ENCODE measurements at places on chromosomes 16 and 17.

- peak; percentile 77 for DNase-seq
Measured at GRCh38 chr17:50541716-50542688, 5.0 kb upstream of the SPATA20 start.

GRCh38 chr16:35743101-35743692 lies 2283.8 kb downstream of the TP53TG3F start:
- DNase-seq = no peak

DNA sequence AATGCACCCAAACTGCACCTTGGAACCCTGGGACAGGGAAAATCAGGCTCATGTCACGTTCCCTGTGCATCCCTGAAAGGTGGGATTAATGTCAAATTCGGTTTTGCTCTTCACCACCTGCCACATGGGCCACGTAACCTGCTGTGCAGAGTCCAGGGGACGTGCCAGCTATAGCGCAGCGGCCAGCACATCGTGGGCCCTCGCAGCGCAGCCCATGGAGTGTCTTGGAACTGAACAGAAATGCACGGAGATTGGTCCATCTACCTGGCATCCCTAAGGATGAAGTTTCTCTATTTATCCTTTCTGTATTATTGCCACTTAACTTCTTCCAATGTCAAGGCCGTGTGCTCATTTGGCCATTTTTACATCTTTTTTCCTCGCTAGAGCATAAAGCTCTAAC lies 68.1 kb upstream of the TRAP1 start:
- no peak for DNase-seq

DNA sequence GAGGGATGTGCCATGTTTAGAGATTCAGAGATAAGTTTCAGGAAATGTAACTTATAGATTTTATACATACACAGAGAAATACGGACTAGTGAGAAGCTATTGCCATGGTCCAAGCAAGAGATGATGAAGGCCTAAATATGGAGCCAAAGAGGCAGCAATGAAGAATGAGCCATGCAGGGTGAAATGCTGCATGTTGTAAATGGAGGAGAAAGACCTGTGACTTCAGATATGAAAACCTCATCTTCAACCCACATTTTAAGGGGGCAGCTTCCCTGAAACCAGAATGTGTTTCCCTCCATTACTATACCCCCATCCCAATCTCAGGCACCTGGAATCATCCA lies 2.9 kb downstream of the CCL2 start:
- DNase-seq = no peak

GRCh38 chr17:36949461-36949927 lies 740 bp downstream of the AATF start:
- no peak for DNase-seq

- DNase-seq = no peak
Measured at GRCh38 chr16:55008836-55009510, 78.3 kb downstream of the IRX5 start.

DNA sequence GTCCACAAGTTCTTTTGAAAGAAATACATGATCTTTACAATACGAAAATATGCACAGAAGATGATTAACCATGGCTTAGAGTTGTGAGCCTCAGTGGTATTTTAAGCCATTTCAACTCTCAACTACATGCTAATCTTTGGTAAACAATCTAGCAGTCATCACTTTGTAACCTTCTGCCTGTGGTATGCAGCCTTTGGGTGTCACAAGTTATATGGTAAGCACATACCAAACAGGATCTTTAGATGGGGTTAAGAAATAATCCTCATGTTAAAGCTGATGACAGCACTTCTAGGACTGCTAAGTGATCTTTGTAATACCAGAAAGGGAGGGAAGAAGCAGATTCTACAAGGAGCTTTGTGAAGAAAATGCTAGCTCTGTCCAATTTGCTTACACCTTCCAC lies 74.3 kb downstream of the CA4 start:
- peak; percentile 9 for DNase-seq

DNA sequence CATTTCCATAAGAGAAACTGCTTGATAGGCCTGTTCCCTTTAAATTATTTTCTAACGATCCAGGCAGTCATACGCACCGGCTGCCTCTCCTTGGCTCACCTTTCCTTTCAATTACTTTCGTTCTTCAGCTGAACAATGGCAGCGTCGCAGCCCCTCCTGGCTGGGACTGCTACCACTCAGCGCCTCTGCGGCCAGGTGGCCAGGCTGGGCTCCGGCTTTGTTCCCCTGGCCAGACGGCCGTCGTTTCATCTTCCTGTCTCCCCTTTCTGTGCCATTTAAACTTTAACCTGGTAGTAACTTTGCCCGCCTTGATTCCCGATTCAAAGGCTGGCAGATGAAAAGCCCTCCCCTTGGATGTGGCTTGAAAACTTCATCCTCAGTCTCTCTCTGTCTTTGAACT lies 79.0 kb downstream of the C16orf78 start:
- DNase-seq = no peak

DNA sequence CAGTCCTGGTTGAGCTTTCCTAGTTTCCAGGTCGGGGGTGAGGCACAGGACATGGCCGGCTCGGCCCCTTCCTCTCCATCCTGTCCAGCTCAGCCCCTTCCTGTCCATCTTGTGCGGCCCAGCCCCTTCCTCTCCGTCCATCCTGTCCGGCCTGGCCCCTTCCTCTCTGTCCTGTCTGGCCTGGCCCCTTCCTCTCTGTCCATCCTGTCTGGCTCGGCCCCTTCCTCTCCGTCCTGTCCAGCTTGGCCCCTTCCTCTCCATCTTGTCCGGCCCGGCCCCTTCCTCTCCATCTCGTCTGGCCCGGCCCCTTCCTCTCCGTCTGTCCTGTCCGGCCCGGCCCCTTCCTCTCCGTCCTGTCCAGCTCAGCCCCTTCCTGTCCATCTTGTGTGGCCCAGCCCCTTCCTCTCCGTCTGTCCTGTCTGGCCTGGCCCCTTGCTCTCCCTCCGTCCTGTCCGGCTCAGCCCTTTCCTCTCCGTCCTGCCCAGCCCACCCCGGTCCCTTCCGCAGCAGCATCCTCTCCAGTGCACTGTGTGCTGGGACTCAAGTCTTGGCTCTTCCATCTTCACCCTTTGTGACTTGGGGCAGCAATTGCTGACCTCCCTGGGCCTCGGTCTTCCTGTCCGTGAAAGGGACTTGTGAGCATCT lies 5.5 kb upstream of the ZNF750 start:
- no peak for DNase-seq

GRCh38 chr16:14321542-14321941 lies 250.4 kb downstream of the MRTFB start:
- no peak for DNase-seq

DNA sequence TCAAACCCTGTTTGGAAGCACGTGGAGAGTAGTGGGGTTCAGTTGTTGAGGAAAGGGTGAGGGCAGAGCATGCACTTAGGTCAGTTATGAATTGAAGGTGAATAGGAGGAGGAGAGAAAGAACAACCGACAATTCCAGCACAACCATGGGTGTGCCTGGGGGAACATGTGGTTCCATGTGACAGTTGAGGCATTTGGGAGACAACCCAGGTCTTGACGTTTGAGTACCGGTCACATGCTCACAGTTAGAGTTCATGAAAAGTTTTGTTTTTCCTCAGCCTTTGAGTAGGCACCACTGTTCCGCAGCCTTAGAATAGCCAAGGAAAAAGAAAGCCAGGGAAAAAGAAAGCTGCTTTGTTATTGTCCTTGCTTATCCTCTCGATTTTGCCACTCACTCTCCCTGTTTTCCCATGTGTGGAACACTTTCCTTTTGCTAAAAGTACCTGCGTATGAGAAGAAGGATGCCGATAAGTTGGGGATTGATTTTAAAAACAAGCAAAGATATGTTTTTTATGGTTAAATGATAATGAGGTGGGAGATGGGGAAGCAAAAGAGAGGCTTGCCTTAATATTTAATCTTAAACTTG lies 25.6 kb upstream of the ABCC11 start:
- DNase-seq = no peak

GRCh38 chr17:42438600-42439567 lies 15.8 kb upstream of the CAVIN1 start:
- no peak for DNase-seq

DNA sequence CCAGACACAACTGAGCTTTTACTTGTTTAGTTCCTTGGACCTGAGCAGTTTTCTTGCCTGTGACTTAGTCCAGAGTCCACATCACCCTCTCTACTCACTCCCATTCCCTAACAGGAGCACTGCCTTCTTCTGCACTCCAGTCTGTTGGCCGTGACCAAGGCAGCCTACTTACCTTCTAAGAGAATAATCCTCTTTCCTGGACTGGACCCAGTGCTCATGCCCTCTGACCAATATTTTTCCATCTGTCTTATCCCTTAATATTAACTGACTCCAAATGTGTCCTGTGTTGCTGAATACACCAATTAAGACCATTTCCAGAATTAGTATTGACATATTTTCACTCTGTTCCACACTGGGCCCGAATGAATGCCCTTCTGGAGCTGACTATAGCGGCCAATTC lies 681.0 kb upstream of the KIF2B start:
- DNase-seq = no peak

DNA sequence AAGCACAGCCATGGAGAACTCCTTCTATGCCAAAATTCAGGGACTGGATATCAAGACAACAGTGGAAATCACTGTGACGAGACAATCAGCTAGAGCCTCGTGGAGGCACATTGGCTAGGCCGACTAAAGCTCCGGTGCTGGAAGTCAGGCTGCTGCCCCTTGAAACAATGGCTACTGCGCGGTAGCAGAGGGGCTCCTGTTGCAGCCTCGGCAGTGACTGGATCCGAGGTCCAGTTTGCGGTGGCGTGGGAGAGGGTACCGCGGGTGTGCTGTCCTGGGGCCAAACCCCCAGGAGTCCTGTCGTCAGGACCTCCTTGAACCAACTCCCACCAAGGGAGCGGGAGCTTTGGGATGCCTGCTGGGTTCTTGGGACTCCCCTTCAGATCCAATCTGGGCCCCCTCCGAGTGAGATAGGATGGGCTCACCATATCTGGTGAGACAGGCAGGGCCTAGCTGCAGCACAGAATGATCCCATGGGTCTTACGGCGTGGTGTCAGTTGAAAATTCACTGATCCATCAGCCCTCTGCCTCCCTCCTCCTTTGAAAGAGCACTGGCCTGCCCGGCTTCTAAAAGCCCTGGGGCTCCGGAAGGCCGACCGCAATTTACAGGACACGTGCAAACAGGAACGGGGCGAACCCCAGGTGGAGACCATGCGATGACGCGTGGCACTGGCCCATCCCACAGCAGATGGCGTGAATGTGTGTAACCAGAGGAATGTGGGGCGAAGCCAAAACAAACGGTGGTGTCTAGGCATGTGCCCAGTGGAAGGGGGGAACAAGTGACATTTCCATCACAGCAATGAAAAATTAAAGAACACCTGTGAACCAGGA lies 15.8 kb upstream of the KCNJ18 start:
- DNase-seq = no peak

DNA sequence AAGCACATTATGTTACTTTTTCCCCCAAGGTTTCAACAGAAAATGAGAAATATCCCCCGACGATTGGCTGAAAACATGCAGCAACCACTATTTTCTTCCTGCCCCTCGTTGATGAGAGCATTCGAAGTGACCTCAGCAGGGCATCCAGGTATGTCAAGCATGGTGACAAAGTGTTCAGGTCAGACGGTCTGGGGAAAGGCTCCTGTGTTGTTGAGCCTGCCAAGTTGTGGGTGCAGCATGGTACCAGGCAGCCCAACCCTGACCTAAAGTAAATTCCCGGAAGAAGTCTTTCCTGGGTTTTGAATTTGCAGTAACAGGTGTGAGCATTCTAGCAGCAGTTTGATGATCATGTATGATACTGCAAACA lies 51.7 kb upstream of the SEC14L1 start:
- DNase-seq = no peak

- DNase-seq = no peak
Measured at GRCh38 chr17:1999557-2000251, 25.4 kb downstream of the RTN4RL1 start.

DNA sequence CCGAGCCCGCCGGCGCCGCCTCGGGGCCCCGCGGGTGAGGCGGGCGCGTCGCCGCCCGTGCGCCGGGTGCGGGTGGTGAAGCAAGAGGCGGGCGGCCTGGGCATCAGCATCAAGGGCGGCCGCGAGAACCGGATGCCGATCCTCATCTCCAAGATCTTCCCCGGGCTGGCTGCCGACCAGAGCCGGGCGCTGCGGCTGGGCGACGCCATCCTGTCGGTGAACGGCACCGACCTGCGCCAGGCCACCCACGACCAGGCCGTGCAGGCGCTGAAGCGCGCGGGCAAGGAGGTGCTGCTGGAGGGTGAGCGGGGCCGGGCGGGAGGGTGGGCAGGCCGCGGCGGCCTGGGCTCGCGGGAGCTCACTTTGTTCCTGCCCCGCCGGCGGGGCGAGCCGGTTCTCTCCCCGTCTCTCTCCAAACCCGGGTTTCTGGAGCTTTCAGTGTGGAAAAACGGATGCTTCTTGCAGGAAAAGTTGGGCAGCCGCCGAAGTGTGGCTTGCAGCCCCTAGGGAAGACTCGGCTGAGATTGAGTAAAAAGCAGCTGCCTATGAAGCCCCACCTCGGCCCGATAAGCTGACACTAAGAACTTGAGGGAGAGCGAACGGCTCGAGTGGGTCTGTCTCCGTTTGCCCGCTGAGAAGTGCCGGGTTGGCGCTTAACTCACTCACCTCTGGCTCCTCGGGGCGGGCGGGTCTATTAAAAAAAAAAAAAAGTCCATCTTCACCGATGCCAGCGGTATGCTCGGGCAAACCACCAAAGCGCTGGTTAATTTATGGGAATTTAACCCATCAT lies 677 bp downstream of the SNTB2 start:
- DNase-seq = no peak

GRCh38 chr17:489758-490329 lies 137.2 kb upstream of the RPH3AL start:
- DNase-seq = peak; percentile 60

DNA sequence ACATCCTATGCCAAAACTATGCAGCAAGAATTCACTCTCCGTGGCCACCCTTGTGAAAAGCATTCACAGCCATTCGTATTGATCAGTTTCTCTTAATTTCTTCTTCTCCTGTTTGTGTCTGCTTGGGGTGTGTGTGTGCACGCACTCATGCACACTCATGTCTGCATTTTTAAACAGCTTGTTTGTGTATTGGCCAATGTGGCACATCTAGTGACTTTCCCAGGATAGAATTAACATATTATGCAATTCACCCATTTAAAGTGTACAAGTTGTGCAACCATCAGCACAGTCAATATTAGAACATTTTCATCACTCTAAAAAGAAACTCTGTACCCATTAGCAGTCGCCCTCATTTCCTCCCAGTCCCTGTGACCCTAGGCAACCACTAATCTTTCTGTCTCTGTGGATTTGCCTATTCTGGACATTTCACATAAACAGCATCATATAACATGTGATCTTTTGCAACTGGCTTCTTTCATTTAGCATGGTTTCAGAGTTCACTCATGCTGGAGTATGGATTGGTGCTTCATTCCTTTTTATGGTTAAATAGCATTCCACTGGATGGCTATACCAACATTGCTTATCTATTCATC lies 20.1 kb downstream of the IRX3 start:
- no peak for DNase-seq

GRCh38 chr16:68028996-68029395 lies 5.9 kb downstream of the DUS2 start:
- no peak for DNase-seq

Measured in fibroblast of skin of abdomen (primary cell).